NCI-H2029 treated with DMSO at 0.1 percent for 48 hours (cell line): ENCODE measurements at places on chromosomes 3 and 15.

DNA sequence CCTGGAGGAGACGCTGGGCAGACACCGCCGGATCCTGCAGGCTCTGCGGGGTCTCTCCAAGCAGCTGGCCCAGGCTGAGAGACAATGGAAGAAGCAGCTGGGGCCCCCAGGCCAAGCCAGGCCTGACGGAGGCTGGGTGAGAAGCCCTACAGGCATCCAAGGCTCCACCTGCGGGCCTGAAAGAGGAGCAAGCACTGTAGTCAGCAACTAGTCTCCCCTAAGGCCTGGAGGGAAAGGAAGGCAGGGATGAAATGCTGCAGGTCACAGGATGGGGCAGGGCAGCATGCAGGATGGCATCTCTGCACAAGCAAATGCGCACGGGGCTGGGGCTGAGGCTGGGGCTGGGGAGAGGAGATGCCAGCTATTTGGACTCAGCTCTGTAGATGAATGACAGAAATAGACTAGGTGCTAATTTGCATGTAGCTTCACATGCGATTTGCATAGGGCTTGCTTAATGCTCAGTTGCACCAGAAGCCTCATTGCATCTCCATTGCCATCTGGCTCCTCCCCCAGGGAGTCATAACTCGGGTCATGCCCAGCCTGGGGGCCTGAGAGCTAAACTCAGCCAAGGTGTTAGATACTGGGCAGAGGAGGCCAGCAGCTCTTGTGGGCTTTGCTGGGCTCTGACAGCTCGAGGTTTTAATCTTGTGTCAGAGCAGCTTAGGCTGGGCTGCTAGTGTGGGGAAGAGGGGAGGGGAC is 5.2 kb upstream of the CPLX3 start:
- no peak for DNase-seq

GRCh38 chr3:61903931-61904657 is 342.7 kb downstream of the PTPRG start:
- peak; percentile 84 for DNase-seq

DNA sequence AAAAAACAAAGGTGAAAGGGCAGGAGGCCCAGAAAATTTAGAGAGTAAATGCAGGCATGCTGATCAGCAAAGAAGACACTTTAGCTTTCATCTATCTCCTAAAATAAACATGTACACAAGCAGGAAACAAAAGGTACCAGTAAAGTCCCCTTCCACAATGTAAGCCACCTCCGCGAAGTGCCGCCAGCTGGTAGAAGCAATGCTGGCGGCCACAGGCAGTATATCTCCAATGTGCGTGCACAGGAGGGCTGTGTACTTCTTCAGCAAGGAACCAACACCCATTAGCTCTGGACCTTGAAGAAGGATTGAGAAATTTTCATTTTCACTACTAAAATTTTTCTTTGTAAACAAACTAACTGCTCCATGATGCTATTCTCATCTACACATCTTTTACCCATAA is 75.4 kb downstream of the HERC2 start:
- DNase-seq = no peak

DNA sequence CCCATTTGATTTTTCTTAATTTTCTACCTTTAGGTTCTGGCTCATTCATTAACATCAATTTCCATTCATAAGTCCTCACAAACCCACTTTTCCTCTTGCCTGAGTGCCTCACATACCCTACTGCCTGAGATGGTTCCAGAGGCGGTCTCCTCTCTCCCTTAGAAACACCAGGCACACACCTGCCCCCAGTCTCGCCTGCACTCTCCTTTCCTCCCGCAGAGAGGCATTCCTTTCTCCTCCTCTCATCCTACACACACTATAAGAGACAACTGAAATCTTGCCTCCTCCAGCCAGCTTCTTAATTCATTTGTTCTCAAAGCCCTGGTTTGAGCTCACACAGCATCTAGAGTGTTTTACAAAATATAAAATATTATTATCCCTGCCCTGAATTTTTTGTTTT is 27.5 kb downstream of the TF start:
- DNase-seq = no peak

GRCh38 chr3:171770689-171771620 is 39.3 kb downstream of the PLD1 start:
- DNase-seq = peak; percentile 32

- no peak for DNase-seq
Measured at GRCh38 chr3:138270245-138270644, 59.4 kb downstream of the NME9 start.

- DNase-seq = no peak
Measured at GRCh38 chr3:62187022-62187431, 186.3 kb downstream of the FEZF2 start.

GRCh38 chr15:69997813-69998212 is 99.9 kb downstream of the TLE3 start:
- DNase-seq = peak; percentile 86

- DNase-seq = no peak
Measured at GRCh38 chr3:197975311-197975710, 15.3 kb downstream of the LMLN start.

- no peak for DNase-seq
Measured at GRCh38 chr3:66083784-66084213, 45.1 kb upstream of the MAGI1 start.

DNA sequence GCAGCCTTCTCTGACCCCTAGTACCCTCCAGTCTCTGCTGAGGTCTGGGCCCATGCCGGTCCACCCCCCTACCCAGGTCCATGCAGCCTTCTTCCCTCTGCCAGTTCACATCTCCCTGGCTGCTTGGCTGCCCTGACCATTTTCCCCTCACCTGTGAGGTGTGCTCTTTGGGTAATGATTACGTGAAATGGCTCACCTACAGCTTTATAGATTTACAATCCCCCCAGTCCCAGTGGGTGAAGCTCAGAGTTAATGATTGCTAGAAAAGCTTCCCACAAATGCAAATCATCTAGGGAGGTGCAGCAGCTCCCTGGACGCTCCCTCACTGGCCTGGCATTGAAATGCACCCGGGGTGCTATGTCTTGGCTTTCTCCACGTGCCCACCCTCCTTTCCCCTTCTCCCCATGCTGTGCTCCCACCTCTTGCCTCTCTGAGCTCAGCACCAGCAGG is 18.7 kb downstream of the PAQR5 start:
- DNase-seq = no peak

DNA sequence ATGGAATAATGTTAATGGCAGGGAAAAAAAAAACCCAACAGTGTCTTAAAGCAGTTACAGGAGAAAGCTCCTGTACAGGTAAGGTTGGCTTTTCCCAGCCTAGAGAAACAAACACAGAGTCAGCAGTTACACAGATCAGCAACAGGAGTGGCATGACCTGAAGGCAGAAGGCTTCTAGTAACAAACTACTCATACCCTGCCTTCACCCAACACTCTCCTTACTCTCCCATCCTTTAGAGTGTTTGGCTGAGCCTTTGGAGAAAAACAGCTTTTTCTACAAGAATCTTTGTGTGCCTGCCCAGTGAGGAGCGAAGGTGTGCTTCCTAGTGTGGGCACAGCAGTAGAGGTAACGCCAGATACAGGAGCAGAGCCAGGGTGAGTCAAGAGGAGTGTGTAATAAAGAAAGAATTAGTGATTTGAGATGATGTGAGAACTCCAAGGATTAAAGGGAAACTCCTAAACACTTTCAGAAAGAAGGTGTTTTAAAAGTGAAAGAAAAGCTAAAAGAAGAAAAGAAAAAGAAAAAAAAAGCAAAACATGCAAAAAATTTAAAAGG is 152.7 kb downstream of the POLR2M start:
- DNase-seq = no peak
